ENCODE measurements at places on chromosomes 5 and 9.

DNA sequence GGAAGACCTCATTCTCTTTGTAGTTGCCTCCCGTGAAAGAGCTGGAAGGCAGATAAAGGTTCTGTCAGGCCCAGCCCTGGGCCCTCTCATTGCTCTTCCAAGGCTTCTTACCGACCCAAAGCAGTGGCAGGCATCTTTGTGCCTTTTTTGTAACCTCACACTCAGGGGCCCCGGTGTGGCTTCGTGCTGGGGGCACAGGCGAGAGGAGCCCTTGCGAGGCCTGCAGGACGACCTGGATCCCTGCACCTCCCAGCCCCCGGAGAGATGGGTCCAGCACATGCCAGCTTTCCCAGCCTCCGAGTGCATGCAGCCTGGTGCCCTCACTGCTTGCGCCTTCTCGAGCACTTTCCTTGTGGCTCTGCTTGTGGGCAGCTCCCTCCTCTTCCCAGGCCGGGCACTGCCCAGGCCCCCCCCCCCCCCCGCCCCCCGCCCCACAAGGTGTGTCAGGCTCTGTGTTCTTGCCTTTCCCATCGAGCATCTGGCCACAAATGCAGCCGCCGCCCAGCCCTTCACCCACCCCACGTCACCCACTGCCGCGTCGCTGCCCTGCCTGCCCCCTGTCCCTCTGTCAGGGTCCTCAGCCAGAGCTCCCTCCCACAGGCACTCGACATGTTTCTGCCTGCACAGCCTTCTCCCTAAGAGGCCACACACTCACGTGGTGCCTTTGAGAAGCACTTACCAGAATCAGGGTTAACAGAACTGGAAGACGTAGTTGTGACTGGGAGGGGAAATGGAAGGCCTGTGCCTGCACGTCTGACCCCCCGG is 63.7 kb upstream of the CACNA1B start:
- DNase-seq, result no peak

- no peak for DNase-seq
These were observed 517.7 kb downstream of the DIRAS2 start for GRCh38 chr9:90124961-90125360.

DNA sequence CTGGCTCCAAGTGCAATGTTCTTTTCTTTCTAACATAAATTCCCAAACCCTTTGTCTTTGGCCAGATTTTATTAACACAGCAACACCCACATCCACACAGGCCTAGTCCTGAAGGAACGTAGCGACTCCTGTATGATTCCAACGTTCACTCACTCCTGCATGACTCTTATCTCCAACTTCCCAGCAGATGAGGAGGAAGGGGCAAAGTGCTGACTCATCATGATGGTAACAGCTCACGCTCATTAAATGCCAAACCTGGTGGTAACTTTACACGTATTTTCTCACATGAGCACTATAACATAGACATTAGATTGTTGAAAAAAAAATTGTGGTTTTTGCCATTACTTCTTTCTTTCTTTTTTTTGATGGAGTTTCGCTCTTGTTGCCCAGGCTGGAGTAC is 1349.5 kb downstream of the EFNA5 start:
- DNase-seq, result no peak

DNA sequence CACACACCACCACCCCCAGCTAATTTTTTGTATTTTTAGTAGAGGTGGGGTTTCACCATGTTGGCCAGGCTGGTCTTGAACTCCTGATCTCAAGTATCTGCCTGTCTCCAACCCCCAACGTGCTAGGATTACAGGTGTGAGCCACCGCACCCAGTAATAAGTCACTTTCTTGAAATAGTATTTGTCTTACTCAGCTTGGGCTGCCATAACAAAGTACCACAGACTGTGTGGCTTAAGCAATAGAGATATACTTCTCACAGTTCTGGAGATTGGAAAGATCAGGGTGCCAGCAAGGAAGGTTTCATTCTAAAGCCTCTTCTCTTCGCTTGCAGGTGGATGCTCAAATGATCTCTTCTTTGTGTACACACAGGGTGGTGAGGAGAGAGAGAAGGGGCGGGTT is 99.8 kb downstream of the ARRDC3 start:
- DNase-seq, result no peak

GRCh38 chr9:85941966-85942912 is 1.3 kb downstream of the NAA35 start:
- peak; percentile 5 for DNase-seq

Data from suppressor macrophage treated with lipopolysaccharide for 4 hours (primary cell).